ENCODE measurements at places on chromosomes 1 and 21.

DNA sequence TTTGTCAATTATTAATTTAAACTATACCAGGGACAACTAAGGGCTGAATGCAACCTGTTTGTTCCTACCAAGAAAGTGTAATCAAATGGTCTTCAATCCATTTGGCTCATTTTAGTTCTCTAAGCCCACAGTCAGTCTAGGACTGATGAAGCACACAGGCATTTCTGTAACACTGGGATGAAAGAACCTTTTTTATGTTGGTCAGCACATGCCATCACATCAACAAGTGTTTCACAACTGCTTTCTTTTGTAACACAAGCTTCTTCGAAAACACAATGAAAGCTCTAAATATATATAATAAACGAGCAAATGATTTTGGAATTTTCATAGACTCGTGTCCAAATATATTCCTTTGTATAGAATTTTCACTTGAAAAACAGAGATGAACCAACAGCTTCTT, 28.8 kb downstream of the HEATR1 start:
- no peak for DNase-seq

DNA sequence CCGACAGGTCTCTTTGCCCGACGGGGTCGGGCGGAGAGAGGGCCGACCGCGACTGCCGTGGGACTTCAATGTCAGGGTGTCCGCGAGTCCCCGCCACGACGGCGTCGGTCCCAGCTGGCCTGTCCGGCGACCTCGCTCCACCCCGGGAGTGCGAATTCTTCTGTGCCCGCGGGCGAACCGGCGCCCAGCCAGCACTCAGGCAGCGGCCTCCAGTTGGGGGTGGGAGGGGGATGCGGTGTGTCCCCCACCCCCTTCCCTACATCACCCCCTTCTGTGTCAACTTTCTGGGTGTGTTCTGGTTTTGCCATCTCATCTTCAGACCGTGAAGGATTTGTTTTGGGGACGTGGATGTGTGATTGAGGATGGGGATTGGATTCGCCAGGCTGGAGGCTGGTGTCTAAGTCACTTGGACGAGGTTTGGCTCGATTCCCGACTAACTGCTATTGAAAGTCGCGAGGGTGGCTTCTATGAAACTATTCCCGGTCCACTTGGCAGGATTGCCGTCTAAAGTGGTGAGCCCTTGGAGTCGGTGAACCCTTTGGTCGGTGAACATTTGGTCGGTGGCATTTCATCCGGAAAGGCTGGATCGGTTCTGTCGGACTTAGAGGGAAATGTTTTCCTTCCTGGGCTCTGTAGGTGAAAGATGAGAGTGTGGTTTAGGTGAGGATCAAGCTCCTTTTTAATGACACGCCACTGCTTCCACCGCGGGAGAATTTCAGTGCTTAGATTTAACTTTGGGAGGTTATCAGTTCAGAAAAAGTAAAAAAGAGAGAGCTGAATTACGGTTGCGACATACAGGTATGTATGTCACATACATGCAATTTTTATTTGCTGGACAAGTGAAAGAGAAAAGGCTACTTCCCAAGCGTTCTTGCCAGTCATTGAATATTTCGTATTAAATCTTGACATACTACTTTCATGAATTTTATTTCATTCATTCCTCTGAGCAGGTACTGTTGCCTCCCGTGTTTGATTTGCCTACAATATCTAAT, 771 bp downstream of the ABCD3 start:
- DNase-seq = peak; percentile 24

- DNase-seq = no peak
These were observed 16.7 kb downstream of the INAVA start for GRCh38 chr1:200911361-200911760.

GRCh38 chr1:26431979-26432695, at the start of gene DHDDS:
DHDDS (plus strand) TSS chr1:26432321; CDS start chr1:26432946, 625 bp downstream.
- DNase-seq = peak; percentile 100

DNA sequence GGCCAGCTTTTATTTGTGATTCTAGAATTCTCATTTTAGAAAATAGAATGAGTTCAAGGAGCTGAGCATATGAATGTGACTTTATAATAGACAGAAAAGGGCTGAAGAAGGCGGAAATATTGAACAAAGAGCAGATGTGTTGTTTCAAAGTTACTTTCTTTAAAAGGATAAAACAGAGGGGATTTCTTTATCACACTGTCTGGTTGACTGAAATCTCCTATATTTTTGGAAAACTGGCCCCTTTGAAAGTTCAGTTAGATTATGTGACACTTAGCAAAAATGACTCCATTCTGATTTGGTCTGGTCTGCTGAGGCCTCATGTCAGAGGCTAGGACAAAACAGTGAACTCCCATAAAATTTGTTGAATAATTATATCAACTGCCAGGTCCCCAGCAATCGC, 46.4 kb upstream of the DNAH14 start:
- DNase-seq = no peak

- DNase-seq = no peak
These were observed 458.7 kb upstream of the ADAMTS5 start for GRCh38 chr21:27425574-27425973.

DNA sequence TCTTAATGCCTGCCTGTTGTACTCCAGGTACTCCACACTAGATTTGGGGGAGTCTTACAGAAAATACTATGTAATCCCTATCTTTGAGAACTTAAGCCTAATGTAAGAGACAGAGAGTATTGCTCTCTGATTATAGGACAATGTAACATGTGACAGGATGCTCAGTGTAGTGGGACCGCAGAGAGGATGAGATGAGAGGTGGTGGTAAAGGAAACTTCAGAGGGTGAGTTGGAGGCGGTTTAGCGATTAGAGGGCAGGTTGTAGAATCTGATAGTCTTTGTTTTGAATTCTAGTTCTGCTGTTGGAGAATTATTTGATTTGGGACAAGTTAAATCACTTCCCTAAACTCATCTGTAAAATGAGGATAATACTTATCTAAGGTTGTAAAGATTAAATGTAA, 5.4 kb downstream of the SOAT1 start:
- DNase-seq = no peak

- no peak for DNase-seq
These were observed 267.6 kb downstream of the GPATCH2 start for GRCh38 chr1:217363319-217363718.

DNA sequence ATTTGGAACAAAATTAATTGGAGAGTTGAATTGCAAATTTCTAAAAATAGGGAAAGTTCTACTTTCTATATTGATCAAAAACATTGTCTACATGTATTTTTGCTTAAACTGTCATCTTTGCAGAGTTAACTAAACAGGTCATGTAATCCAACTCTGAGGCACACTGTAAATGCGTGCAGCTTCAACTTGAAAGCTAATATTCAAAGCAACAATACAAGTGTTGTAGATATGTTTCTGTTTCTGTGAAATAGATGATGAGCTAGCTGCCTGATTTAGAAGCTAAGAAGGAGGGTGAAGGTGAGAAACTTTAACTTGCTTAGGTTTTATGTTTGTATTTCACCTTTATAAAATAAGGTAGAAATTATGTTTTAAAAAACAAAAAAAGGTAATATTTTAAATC, 77.2 kb downstream of the IVNS1ABP start:
- no peak for DNase-seq

GRCh38 chr1:58622571-58622970, 45.5 kb upstream of the TACSTD2 start:
- DNase-seq = no peak

GRCh38 chr1:248596615-248597014, 885 bp downstream of the OR2T10 start:
- no peak for DNase-seq

GRCh38 chr1:14974361-14974760, 179.2 kb upstream of the TMEM51 start:
- no peak for DNase-seq

- DNase-seq = peak; percentile 19
These were observed 1.6 kb downstream of the KCNE1 start for GRCh38 chr21:34510148-34511142.

DNA sequence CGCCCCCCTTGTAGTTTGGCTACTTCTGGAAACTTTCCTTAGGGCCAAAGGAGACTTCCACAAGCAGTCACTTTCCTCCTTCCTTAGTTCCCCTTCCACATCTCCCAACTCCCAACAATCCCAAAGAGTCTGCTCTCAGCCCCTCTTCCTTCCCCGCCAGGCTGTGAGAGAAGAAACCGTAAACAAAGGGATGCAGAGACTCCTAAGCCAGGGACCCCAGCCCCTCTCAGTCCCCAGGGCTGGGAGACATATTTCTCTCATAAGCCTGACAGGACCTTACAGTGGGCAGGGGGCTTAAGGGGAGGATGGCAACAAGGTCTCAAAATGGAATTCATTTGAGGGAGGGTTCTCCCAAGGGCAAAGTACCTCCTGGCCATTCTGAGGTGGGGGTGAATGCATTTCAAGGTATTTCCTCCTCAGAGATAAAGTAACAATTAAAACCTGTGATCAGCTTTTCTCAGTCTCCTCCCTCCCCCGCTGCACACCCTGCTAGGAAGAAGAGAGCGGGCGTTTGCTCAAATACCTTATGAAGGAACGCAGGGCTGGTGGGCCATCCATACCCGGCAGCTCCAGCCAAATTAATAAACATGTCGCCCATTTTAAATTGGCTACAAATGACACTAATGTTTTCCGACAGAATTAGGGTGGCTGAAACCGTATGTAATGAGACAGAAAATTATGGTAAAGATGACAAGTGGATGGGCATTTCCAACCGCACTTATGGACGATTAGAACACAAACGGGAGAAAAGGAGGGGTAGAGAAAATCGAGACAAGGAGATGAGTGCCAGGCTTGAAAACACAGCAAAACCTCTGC, 4.0 kb downstream of the BARHL2 start:
- no peak for DNase-seq

GRCh38 chr1:43969416-43969745, 429 bp upstream of the DPH2 start:
- no peak for DNase-seq

DNA sequence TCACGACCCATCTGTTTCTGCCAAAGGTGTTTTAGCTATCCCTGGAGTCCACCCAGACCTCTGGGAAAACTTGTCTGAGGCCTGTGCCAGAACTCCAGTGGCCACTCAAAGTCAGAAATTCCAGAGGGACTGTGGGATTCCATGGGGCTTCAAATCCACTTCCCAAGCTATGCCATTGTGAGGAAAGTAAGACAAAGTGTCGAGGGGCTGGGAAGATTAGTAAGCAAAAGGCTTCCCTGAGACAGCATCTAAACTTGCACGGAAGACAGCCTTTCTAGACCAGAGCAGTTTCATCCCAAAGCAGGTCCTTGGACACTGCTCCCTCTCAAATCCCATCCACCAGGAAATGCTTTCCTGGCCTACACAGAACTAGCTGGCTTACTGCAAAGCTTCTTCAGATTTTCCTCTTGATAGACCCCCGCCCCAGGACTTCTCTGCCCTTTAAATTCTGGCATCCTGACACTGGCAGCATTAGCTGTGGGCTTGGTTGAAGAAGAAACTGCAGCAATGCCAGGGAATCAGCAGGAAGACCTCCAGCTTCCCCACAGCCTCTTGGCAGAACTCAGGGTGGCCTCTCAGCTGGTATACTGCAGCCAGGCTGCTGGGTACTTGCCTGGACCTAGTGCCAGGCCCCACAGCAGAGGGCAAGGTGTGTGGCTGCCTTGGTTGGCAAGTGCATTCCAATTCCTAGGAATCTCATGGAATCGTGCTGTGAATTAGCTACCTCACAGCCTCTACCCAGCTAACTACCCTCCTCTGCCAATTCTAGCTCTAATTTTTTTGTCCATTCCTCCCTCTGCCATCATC, 27.3 kb upstream of the LMX1A start:
- DNase-seq = no peak

DNA sequence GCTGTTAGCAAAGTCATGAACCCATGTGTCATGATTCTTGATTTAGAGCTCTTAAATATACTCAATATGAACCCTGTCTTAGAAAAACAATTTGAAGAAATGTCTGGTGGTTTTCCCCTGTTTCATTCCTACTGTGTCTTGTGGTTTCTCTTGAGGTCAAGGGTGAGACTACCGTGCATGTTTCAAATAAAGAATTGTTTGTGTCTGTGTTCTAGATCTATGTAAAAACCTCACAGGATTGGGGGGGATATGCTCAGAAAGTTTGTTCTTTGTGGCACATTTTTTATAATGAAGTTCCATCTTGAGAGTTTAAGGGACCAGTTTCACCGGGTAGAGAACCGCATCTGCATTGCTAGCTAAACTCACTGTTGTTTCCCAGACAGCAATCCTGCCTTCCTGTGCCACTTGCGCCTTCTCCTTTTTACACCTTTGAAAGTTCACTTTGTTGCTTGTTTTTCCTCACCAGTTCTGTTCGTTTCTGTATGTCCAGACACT, 30.9 kb upstream of the CACYBP start:
- DNase-seq = no peak

GRCh38 chr1:39026866-39027507, 837 bp downstream of the NDUFS5 start:
- peak; percentile 18 for DNase-seq

DNA sequence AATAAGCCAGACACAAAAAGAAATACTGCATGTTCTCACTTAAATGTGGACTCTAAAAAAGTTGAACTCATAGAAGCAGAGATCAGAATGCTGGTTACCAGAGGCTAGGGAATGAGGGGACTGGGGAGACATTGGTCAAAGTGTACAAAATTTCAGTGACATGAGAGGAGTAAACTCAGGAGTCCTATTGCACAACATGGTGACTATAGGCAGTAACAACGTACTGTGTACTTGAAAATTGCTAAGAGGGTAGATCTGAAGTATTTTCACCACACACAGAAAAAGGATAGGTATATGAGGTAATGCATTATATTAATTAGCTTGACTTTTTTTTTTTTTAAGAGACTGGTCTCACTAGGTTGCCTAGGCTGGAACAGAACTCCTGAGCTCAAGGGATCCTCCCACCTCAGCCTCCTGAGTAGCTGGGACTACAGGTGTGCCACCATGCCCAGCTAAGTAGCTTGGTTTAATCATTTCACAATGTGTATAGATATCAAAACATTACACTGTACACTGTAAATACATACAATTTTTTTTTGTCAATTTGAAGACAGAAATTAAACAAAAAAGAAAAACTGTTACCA, 7.4 kb downstream of the ZNF496 start:
- no peak for DNase-seq

- DNase-seq = no peak
These were observed 7.3 kb upstream of the TEDDM1 start for GRCh38 chr1:182407724-182408123.

DNA sequence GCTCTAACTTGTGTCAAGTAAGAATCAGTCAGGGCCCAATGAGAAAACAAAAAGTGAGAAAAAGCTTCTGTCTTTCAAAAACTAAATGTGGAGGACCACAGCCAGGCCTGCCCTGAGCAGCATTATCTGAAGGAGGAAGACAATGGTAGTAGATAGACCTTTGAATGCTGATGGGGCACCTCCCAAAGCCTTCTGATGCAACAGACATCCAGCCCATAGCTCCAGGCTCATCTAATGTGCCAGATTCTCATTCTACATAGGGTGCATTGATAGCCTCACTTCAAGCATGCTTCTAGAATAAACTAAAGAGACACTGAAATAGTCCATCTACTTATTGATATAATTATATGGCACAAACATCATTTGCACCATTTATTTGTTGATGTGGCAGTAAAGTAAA, 351.6 kb downstream of the HHIPL2 start:
- no peak for DNase-seq

Data from hematopoietic multipotent progenitor cell treated with erythropoietin and hydrocortisone succinate and interleukin-3 and kit ligand, for 17 days (in vitro differentiated cells).